ENCODE measurements at places on chromosomes 4 and X.

DNA sequence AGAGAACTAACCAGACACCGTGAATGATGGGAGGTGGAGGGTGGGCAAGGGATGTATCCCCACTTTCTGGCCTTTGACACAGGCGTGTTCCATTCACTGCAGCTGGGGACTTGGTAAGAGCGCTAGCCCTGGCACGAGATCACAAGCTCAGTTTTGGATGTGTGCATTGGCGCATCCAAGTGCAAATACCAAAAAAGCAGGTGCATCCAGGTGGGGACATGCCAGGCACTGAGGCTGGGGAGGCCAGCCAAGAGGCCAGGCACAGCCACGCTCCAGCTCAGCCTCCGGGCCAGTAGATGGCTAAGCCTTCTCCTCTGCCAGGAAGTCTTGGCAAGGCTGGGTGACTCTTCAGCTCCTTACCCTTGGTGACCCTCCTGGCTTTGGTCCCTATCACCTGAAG, 4.4 kb upstream of the ZFP92 start:
- no peak for DNase-seq

DNA sequence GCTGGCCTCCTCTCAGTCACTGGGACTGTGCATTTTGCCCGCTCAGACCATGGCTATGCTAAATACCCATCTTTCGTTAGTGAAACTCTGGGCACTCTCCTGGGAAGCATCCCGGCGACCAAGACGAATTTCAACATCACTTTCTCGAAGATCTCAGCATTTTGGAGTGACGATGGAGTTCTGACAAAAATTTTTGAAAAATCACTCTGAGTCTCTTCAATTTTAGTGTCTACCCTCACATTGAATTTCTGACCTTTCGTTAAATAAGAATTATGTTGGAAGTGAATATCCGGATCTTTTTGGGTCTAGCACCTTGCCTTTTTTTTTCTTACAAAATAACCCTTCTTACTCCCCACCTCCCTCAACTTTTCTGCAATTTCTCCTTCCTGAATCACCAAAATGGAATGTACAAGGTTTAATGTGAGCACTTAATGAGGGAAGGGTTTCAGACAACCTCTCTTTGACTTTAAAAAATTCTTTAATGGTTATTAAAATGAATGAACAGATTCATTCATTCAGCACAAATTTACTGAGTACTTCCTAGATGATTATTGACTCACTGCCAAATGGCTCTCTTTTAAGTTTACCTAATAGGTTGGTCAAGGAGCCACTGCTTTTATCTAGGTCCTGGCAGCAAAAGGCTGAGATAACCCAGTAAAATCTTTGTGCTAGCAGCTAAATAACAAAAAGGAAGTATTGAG, 746 bp upstream of the AADAT start:
- DNase-seq: no peak

DNA sequence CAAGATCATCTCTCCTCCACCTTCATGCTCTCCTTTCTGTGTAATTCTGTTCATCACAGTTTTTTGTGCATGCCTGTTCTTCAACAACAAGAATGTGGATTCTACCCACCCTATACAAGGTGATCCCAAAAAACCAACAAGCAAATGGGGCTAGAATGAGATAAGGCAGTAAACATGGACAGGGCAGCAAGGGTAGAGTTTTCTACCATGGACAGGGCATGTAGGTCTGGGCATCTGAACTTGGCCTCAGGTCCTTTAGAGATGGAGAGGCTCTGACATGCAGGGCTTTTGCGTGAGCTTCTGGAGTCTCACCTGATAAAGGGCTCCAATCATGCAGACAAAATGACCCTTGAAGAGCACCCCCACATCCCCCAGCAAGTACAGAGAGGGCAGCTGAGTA, 36.4 kb downstream of the MAP7D2 start:
- DNase-seq: no peak

- no peak for DNase-seq
These were observed 9.9 kb downstream of the PIGG start for GRCh38 chr4:508675-509638.

DNA sequence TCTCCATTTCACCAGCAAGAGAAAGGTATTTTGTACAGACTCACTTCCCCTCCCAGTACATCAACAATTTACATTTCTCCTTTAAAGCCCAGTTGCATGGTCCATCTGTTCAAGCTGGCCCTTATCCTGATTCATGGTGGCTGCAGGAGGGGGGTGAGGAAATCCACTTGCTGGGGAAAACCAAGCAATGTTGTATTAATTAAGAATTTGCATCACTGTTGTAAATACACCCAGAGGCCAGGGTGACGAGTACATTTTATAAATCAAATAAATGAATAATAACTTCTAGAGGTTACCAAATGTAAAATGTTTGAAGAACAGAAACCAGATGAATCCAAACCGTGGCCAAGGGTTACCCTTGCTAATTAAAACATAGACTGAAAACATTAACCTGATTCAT, 395.9 kb upstream of the INTU start:
- no peak for DNase-seq

GRCh38 chr4:159607809-159608208, 504.9 kb downstream of the RAPGEF2 start:
- DNase-seq: no peak
